ENCODE measurements at places on chromosomes 4 and X.

DNA sequence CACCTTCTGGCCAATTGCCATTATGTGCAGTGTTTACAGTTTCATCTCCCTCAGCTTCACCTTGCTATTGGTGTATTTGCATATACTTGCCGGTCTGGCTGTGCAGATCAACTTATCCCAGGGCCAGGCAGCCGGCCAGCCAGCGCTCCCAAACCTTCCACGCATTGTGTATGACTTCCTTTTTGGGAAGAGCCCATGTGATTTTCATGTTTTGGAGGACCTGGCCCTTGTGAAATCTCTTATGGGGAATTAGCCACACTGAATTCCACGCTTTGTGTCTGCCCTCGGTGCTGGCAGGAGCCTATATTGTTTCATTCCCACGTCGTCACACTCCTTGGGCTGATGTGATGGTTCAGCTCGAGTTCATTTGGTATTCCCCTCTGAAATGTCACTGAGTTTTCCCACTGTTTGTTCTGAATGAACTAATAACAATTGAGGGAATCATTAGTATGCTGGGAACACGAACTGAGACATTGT is 6.0 kb upstream of the PDLIM3 start:
- DNase-seq = no peak

DNA sequence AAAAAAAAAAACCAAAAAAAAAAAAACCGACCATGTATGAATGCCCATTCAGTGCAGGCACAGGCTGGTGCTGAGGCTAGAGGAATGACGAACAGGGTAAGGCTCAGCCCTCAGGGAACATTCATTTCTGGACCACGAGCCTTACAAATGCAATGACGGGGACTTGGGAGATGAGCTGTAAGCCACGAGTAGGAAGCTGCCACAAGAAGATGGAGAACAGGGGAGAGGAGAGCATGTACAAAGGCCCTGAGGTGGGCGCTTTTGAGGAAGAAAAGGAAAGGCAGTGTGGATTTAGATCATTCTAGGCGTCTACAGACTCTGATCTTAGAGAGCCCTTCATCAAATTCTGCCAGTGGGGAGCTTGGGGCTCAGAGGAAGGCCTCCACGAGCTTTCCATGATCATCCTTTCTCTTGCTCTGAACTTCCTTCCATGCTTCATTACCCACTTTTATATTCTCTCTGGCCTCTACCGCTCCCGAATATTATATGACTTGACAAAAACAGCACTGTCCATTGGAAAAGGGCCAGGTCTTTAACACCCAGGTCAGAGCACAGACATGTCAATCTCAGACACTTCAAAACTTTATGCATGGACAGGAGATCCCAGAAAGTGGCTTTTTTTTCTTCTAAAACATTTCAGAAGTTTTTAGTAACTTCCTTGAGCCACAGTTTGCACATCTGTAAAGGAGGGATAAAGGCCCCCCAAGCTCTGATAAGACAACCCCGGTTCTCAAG is 3.3 kb upstream of the ZNF518B start:
- no peak for DNase-seq

DNA sequence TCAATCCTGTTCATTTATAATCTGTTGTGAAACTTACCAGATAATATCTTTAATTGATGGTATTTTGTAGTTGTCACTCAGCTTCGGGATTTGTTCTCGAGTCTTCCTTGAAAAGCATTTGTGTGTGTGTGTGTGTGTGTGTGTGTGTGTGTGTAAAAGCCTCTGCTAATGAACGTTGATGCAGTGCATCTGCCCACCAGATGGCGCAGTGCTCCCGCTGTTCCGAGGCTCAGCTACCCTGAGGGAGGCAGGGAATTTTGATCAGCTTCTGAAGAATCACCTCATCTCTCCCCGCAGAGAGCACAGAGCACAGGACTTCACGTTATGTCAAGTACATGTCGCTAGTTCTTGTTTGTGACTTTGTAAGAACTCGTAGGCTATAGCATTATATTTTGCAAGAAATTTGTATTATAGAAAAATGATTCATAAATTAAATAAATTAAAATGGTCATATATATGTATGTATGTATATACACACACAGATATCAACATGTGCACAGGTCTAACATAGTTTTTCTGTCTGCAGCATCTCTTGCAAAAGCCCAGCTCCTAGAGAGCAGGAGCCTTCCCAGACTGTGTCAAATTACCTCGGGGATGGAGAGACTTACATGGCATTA is 316.7 kb upstream of the IGFBP7 start:
- DNase-seq = peak; percentile 41

- no peak for DNase-seq
Measured at GRCh38 chrX:130829526-130830515, 73.2 kb downstream of the ENOX2 start.

DNA sequence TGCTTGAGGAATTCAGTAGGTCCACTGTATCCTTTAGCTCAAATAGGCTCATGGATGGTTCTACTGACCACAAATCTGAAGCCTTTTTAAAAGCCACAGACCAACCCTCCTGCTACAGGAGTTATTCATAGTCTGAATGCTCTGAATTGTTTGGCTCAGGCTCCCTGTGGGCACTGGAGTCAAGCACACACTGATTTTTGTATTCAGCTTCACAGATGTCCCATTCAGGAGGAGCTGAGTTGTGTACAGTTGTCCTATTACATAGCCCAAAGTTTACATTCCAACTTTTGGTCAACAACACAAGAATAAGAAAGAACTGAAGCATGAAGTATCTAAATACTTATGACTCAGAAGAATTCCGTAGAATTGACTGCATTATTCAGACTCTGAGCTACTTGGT is 243.9 kb downstream of the UNC5C start:
- no peak for DNase-seq

DNA sequence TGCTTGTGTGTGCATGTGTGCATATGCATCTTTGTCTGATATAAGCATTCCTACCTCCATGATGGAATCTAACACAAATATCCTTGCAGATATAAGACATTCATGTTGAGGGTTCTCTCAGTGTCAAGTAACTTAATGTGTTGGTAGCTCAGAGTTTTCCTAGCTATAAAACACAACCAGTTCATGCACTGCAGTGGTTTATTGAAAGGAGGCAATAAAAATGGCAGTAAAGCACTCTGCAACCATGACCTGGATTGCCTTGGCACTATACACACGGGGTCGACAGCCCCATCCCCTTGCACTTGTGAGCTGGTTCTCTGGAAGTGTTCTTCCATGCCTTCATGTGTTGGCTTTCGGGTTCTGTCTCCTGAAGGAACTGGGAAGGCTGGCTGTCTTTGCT is 38.9 kb downstream of the GPC4 start:
- DNase-seq = no peak

DNA sequence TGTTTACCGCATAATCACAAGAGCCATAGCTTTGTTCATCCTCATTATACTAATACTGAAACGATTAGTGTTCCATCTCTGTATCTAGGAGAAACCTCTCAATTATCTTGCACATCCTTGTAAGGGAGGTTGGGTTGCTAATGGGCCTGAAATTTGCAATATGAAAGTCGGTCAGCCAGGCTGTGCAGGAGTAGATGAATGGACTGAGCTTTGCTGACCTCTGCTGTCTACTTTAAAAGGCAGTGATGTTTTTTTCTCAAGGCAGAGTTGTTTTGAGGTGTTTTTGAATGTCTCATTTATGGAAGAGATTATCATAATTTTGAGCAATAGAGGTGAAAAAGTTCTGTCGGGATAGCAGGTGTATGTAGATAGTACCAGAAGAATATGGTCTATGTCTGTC is 47.9 kb upstream of the LINC00632 start:
- no peak for DNase-seq

DNA sequence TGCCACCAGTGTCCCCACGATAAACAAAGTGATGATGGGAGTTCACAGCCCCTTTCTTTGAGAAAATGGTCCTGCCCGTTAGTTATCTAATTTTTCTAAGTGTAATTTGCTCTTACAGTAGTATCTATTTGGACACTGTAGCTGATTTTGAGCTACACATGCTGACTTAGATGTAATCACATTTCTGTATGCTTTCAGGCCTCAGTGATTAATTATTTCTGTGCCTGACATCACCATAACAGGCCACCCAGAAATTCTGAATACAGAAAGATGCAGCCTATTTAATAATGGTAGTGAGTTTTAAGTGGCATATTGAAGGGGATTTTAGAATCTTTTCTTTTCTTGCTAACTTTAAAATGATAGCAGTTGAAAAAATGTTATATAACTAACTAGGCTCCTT is 147.6 kb upstream of the ANXA10 start:
- no peak for DNase-seq

DNA sequence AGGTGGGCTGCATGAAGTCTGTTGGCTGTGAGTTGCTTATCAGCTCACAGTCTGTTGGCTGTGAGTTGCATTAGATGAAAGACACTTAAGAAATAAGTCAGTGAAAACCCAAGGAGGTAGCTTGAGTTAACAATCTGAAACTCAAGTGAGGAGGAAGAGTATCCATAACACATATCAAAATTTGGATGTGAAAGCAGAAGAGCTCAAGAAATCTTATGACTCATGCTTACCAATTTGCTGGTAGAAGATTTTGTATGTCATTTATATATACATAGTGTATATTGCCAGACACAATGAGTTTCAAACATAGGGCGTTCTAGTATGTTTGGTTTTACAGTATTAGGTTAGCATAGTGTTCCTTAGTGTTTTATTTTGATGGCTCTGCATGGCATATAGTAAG is 107.4 kb downstream of the DDIT4L start:
- no peak for DNase-seq

DNA sequence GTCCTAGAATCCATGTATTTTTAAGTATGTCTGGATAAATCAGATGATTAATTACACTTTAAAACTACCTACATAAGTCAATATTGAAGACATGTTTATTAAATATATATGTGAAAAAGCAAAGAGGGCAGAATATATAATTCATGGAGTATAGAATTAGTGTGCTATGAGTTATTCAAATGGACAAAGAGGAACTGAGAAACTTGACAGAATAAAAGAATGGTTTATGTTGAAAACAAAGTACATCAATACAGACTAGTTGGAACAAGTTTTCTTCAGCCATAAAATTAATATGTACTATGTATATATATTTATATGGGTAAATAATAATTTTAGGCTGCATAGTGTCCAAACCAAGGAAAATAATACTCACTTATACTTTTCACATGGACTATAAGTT is 173.5 kb downstream of the NPFFR2 start:
- DNase-seq = no peak

- no peak for DNase-seq
Measured at GRCh38 chr4:87075876-87076275, 141.1 kb downstream of the AFF1 start.
